ENCODE measurements at places on chromosomes 7 and 10.

DNA sequence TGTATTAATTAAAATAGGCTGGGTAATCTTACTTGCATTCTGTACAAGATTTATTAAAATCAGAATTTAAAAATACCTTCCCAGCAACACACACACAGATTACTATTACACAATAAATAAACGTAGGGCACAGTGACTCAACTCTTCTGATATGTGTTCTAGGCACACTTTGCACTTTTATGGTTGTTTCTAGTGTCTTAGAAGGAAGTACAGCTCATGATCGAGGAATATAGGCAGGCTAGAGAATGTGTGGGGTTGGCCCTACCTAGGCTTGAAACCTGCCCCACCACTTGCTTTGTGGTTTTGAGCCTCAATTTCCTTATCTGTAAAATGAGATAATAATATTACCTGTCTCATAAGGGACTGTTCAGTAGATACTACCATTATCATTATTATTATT lies 30.5 kb downstream of the ARMC3 start:
- no peak for DNase-seq

DNA sequence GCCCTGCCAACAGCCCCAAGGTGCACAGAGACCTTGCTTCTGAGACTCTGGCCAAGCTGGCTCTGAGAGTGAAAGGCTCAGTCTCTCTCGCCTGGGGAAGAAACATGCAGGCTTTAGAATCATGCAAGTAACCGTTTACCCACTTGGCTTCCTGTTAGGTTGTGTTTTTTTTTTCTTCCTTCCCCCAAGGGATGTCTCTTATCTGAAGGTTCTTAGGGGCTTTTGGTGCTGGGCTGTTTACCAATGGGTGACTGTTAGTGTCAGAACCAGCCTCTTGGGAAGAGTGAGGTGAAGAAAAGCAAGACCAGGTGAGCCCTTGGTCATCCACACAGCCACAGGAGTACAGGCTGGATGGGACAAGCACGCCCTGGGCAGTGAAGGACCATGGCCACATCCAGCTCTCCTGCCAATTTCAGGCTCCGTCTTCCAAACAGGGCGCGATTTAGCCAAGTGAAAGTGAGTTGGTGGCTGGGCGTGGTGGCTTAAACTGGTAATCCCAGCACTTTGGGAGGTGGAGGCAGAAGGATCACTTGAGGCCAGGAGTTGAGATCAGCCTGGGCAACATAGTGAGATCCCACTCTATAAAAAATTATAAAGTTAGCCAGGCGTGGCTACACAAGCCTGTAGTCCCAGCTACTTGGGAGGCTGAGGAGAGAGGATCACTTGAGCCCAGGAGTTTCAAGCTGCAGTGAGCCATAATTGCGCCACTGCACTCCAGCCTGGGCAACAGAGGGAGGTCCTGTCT lies 76.3 kb upstream of the CUX1 start:
- DNase-seq, result no peak

DNA sequence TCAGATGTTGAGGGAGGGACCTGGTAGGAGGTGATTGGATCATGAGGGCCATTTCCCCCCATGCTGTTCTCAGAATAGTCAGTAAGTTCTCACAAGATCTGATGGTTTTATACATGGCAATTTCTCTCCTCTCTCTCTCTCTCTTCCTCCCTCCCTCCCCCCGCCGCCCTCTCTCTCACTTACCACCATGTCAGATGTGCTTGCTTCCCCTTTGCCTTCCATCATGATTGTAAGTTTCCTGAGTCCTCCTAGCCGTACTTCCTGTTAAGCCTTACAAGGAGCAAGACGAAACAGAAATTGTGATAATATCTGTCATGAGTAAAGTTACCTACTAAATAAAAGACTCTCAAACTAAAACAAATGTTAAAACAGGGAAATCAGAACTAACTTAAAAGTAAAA lies 19.9 kb upstream of the GPR141 start:
- no peak for DNase-seq

DNA sequence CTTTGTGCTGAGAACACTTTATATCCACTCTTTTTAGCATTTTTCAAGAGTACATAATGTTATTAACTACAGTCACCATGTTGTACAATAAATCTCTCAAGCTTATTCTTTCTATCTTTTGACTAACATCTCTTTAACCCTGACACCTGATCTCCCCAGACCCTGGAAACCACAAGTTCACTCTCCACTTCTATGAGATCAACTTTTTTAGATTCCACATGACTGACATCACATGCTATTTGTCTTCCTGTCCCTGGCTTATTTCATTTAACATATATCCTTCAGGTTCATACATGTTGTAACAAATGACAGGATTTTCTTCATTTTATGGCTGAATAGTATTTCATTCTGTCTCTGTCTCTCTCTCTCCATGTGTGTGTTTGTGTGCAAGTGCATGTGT lies 15.5 kb downstream of the SLC13A1 start:
- no peak for DNase-seq

GRCh38 chr10:13003759-13004158 lies 2.2 kb upstream of the CCDC3 start:
- no peak for DNase-seq

- DNase-seq, result no peak
Observed at GRCh38 chr7:131294553-131294952, 33.1 kb upstream of the MKLN1 start.

GRCh38 chr7:36625247-36625646 lies 99.0 kb downstream of the AOAH start:
- DNase-seq, result no peak
